Astrocyte of the hippocampus (primary cell): ENCODE measurements at places on chromosomes 3 and 15.

GRCh38 chr15:52710708-52711389 lies 31.7 kb upstream of the ATOSA start:
- no peak for DNase-seq

GRCh38 chr3:185365291-185366073 lies 2.5 kb downstream of the MAP3K13 start:
- DNase-seq = no peak

- no peak for DNase-seq
Observed at GRCh38 chr3:187398955-187399354, 30.8 kb downstream of the RTP4 start.

DNA sequence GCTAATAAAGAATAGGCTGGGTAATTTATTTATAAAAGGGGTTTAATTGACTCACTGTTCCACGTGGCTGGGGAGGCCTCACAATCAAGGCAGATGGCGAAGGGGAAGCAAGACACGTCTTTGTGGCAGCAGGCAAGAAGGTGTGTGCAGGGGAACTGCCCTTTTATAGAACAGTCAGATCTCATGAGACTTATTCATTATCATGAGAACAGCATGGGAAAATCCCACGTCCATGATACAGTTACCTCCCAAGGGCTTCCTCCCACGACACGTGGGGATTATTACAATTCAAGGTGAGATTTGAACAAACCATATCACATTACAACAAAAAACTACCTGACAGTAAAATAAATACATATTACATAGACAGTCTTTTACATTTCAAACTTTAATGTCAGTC lies 414.9 kb downstream of the NAALADL2 start:
- no peak for DNase-seq

DNA sequence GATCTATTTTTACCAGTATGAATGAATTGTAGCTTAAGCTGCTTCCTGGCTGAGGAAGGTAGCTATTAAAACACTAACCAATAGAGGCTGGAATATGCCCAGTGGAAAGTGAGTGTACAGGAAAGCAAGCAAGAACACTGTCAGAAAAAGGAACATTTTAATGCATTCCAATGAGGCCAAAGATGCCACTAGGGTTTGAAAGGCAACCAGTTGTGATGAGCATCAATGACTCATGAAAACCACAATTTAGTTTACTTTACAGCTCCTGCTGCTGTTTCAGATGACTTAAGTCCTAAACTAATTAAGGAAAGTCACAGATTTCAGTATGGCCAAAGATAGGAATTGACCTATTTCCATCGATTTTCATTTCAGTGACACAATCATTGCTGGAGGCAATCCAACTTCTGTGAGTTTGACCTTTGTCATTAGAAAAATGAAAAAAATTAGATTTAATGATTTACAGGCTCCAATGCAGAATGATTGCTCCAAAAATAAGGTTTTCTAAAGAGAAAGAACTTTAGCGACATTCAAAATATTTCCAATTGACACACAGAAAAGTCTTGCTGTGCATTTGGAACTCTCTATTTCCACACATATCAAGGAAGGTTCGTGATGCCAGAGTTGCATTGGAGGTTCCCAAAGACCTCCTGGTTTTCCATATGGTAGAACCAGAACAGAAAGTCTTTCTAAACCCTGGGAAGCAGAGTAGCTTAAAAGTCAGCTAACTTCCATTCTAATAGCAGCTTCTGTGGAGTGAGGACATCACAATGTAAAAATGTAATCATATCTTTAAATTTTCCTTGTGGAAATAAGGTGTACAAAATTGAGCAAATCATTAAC lies 103.0 kb downstream of the SUCNR1 start:
- peak; percentile 94 for DNase-seq

DNA sequence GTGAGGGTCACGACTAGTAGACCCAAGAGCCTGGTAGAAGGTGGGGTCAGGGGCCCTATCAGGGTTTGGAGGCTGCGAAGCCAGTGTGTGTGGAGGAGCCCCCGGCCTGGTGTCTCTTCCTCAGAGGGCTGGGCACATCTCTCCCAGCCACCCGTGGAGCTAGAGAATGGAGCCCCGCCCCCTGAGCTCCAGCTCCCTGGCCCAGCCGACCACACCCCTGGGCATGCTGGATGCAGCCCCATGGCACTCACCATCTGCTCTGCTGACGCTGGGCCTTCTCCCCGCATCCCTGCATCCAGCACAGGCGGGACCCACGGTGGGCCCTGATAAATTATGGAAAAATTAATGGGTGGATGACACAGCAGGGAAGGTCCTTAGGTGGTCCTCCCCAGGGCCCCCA lies 17.5 kb downstream of the ANKRD63 start:
- DNase-seq = no peak

DNA sequence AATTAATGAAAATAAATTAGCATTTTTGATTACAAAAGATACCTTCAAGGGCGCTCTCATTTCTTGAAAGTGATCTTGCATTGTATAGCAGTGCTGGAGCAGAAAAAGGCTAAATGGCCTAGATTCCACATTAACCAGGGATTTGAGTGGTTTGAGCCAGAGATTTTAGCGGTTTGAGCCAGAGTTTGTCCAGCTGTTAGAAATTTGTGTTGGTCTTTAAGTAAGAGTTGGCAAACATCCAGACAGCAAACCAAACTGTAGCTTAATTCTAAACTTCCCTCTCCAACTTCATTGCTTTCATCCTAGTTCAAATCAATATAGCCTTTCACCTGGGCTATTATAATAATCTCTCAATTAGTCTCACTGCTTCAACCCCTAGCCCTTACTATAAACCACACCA lies 351.7 kb downstream of the IGSF11 start:
- DNase-seq = no peak

- DNase-seq = no peak
Observed at GRCh38 chr3:172913911-172914655, 163.6 kb downstream of the ECT2 start.

GRCh38 chr15:29698030-29698701 lies 124.1 kb downstream of the TJP1 start:
- DNase-seq = peak; percentile 40

DNA sequence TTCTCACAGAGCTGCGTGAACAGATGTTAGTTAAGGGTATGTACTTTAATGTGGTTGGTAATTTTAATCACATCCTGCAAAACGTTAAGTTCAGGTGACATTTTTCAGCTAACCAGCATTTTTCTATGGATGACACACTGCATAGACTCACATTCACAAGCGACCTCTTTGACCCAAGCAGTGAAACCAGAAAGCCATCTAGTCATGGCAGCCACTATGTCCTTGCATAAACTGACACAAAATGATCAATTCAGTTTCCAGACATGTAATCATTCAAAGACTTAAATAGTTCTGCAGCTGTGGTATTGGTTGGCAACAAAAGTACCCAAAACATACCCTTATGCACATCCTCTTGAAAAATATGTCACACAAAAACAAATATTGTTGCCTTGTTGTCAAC lies 7.4 kb upstream of the CAPN7 start:
- DNase-seq = no peak

- no peak for DNase-seq
Observed at GRCh38 chr3:69216981-69217380, 94.6 kb upstream of the LMOD3 start.

- peak; percentile 32 for DNase-seq
Observed at GRCh38 chr15:74664028-74664616, 31.7 kb downstream of the EDC3 start.

GRCh38 chr3:13561967-13562366 lies 13.0 kb downstream of the FBLN2 start:
- no peak for DNase-seq
